ENCODE measurements at places on chromosomes 16 and 17.

DNA sequence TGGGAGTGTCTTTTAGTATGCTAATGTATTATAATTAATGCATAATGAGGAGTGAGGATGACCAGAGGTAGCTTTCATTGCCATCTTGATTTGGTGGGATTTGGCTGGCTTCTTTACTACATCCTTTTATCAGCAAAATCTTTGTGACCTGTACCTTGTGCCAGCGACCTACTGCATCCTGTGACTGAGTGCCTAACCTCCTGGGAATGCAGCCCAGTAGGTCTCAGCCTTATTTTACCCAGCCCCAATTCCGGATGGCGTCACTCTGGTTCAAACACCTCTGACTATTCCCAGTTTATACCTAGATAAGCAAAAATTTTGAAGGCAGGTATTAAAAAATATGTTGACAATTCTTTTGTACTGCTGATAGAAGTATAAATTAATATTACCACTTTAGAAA lies 10.5 kb upstream of the BLMH start:
- DNase-seq: no peak

GRCh38 chr17:8249621-8250500 lies 772 bp downstream of the PFAS start:
- DNase-seq: no peak

GRCh38 chr16:50271148-50272041 lies 5.0 kb downstream of the ADCY7 start:
- no peak for DNase-seq

- DNase-seq: no peak
Measured at GRCh38 chr17:48394821-48395220, 35.2 kb downstream of the SKAP1 start.

DNA sequence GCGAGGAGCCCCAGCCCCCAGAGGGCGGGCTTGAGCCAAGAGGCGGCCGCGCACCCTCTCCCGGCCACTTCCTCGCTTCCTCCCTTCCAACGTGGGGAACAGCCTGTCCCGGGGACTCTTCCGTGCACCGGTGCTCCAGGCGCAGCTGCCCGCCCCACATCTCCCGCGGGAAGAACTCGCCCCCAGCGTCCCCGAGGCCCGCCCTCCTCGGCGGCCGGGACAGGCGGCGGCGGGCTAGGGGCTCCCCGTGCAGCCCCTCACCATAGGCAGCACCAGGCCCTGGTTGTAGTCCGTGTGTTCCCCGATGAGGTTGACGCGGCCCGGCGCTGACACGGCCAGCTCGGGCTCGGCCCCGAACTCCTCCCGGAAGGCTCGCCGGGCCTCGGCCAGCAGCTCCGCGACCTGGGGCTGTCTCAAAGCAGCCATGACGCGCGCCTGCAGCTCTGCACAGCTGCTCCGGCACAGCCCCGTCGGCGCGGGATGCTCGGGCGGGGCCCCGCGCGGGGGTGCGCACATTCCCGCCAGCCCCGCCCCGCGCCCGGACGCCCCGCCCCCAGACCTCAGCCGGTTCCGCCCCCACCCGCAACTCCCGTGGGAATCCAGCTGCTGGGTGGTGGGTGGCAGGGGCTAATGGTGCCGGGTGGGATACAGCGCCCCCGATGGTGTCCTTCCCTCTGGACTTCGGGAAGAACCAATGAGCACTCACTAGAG lies at the start of gene GALK1:
TSS of gene GALK1 (minus strand) at position 482 of the 711 bp plus-strand sequence. CDS start at position 426, 56 bp downstream.
- peak; percentile 75 for DNase-seq

DNA sequence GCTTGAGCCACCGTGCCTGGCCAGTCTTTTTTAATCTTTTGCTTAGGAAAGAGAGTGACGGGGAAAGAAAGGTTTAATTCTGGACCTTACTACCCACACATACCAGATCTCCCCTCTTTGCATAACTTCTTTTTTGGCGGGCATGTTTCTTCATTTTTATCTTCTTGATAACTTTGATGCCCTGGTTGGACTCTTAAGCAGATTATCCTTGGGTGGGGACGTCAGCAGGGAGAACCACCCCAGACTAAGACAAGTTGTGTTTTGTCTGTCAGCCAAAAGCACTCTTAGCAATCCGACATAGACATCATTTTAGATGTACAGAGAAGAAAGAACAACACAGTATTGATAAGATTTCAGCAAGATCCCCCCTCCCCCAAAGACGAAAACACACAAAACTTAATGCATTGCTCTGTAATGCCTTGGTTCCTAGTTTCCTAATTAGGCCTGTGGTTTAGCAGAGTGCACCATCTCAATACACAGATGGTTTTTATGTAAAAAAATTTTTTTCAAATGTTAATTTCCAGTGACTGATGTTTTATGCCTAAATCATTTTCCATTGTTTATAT lies 99.9 kb downstream of the MSI2 start:
- DNase-seq: no peak

- DNase-seq: no peak
Measured at GRCh38 chr16:17469011-17469740, 1.6 kb downstream of the XYLT1 start.
